ENCODE measurements at places on chromosomes 1 and 21.
A peak's percentile ranks its signal among the peaks of the same experiment; 100 is the strongest.

DNA sequence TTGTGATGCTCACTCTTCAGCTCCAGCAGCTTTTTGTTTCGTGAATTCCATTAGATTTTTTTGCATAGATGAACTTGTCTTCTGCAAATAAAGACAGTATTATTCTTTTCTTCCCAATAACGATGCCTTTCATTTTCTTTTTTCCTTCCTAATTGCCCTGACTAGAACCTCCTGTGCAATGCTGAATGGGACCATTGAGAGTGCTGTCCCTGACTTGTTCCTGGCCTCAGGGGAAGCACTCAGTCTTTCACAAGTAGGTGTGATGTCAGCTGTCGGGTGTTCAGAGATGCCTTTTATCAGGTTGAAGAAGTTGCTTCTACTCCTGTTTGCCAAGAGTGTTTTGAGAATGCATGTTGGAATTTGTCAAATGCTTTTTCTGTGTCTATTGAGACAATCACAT, 64.3 kb upstream of the ADARB1 start:
- DNase-seq = no peak

GRCh38 chr1:147605591-147605990, 64.3 kb downstream of the BCL9 start:
- no peak for DNase-seq

GRCh38 chr1:231192620-231193163, 30.8 kb downstream of the TRIM67 start:
- DNase-seq = no peak

DNA sequence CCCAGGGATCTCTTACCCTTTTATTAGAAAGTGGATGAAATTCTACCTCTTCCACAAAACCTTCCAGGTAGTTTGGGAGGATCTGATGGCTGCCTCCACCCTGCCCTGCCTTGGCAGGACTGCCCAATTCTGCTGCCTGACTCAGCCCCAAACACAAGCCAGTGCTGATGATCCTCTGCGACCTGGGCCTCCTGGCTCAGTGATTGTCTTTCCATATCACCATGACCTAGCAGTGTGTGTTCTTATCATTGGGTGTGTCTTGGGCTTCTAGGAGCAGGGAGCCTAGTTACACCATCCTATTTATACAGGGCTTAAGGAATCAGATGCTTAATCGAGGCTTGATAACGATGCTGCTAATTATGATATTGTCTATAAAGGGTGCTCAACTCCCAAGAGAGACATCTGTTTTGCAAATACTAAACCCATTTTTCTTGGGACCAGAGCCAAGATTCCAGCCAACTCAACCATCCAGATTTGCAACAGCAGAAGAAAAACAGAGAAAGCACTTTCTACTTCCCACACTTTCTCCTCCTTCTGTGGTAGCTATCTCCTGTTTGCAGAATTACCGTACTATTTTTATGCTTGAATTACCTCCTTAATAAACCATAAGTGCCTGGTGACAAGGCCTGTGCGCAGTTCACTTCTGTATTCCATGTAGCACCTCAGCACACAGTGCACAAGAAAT, 36.5 kb upstream of the KIF21B start:
- no peak for DNase-seq

- no peak for DNase-seq
These were observed 746 bp downstream of the DYRK1A start for GRCh38 chr21:37367336-37367702.

GRCh38 chr1:105310063-105310462, 1560.4 kb downstream of the AMY1C start:
- no peak for DNase-seq

DNA sequence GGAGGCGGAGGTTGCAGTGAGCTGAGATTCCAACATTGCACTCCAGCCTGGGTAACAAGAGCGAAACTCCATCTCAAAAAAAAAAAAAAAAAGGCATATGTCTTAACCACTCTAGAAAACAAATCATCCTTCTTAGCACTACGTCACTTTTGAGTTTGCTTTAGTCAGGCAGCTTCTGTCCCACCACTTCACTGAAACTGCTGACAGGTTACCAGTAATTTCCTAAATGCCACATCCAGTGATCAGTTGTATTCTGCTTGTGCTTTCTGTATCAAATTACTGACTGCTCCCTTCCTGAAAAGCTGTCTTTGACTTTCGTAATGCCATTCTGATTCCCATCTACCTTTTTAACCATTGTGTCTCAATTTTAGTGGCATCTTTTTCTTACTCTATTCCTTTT, 21.7 kb downstream of the RCOR3 start:
- DNase-seq = no peak

DNA sequence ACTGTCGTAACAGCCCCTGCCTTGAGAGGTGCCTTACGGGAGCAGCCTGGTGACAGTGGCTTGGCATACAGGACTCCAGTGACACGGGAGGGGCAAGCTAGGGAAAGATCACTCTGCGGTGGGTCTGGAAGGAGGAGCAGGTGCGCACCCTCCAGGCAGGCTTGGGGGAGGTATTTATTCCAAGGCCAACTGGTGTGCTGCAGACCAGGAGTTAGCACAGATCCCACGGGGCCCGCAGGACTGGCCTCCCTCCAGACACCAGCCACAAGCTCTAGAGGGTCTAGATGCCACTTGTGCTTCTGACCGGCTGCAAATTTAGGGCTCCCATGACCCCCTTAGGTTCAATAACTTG, 22.1 kb downstream of the PSEN2 start:
- no peak for DNase-seq

DNA sequence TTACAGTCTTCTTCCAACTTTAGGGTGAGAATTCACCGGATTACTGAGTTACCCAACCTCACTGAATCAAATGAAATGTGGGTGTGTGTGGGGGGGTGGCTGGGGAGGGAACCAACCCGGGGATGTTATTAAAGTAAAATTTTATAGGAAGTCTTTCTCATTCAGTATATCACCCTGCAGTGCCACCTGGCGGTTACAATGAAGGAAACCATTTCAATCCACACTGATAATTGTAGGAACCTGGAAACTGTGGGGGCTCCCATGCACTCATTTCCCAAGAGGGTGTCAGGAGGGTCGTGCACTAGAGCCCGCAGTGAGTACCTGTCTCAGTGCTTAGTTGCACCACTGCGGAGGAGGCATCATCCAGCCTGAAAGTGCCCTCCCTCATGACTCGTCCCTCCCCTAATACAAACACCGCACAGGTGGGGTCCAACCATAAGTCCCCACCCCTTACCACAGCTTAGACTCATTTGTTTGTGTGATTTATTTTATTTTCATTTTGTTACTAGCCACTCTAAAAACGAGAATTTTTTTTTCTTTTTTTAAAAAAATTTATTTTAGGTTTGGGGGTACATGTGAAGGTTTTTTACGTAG, 29.1 kb upstream of the IGSF5 start:
- peak; percentile 3 for DNase-seq

DNA sequence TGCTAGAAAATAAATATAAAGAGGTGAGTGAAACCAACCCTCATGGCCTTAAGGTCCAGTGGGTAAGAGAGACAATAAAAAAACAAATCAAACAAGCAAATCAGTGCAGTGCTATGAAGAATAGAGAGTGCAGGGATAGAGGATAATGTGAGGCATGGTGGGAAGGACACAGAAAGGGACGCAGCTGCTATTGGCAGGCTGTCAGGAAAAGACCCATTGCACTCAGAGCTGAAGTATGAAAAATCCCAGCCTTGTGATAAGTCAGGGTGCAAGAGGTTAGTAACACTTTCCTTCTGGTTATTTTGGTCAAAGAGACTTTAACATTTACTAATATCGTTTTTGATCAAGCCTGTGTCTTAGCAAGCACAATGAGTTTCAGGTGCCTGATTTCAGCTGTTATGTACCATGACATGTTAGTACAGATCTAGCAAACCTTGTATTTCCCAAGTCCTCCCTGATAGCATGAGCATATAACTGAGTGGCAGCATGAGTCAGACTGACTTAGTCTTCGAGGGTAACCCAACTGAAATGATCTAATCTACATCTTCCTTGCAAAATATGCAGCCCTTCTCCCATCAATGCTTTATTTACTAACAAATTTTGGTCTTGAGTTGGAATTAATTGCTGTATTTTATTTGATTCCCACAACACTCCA, 31.7 kb downstream of the CHML start:
- no peak for DNase-seq

- DNase-seq = no peak
These were observed 154.7 kb upstream of the KCNK2 start for GRCh38 chr1:214927796-214928195.

- no peak for DNase-seq
These were observed 5.0 kb upstream of the EFNA3 start for GRCh38 chr1:155073377-155074242.

GRCh38 chr1:226782845-226783601, 43.9 kb upstream of the ITPKB start:
- no peak for DNase-seq
